ENCODE measurements at places on chromosomes 1 and 21.

GRCh38 chr1:27601321-27601770 is 2.6 kb downstream of the AHDC1 start:
- DNase-seq = no peak

GRCh38 chr1:223199094-223199647 is 56.1 kb upstream of the TLR5 start:
- no peak for DNase-seq

GRCh38 chr1:87132284-87132870 is 196.3 kb upstream of the LMO4 start:
- no peak for DNase-seq

- no peak for DNase-seq
Observed at GRCh38 chr1:202205523-202206190, 12.1 kb downstream of the LGR6 start.

GRCh38 chr1:227947676-227948492 is at the start of gene WNT9A:
Gene WNT9A, minus strand, starts transcription at chr1:227947932. Its CDS starts 45 bp downstream, at chr1:227947887.
- DNase-seq = no peak

DNA sequence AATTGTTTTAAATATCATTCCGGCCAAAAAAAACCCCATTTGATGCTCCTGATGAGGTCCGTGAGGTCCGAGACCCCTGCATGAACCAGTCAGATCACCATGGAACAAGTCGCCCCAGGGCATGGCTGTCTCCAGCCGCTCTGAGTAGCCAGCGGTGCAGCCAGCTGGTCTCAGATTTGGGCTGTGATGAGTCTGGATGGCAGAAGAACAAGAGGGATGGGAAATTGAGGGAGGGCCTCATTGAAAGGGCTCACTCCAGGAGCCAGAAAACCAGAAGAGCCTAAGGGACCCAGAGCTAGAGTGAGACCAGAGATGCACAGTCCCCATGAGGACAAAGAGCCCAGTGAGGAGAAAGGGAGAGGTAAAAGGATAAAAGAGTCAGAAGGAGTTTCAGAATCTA is 174.0 kb downstream of the TOMM20 start:
- DNase-seq = no peak

GRCh38 chr1:8905582-8906191 is 27.2 kb upstream of the ENO1 start:
- no peak for DNase-seq

- no peak for DNase-seq
Observed at GRCh38 chr1:216015116-216015515, 408.1 kb downstream of the USH2A start.

DNA sequence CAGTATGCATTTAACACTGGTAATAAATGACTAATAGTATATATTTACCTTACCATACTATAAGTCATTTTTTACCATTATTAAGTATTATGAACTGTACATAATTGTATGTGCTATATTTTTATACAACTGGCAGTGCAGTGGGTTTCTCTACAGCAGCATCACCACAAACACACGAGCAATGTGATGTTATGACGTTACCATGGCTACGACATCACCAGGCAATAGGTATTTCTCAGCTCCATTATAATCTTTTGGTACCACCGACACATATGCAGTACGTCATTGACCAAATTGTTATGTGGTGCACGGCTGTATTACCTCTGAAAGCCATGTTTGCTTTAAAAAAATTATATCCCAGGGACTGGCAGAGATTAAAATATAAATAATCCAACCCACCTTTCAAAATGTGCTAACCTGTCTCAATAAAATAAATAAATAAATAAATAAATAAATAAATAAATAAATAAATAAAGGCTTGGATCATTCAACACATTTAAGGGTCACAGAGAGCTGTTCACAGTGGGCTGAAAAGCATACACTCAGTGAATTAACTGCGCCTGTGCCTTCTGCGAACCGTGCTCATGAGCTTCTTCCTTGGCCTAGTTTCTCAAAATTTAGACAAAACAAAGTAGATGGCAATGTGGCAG is 121.4 kb upstream of the SLC35F3 start:
- no peak for DNase-seq

DNA sequence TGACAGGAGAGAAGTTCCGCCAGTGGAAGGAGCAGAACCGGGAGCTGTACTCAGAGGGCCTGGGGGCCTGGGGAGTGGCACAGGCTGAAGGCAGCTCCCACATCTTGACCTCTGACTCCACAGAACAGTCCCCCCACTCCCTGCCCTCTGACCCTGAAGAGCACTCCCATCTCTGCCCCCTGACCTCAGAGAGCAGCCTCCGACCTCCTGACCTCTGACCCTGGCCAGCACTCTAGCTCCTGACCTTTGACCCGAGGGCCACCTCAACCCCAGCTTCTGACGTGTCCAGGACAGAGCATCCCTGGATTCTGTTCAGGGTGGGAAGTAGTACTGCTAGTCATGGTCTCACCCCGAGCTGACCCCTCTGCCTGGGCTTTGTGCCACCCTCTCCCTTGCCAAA is 1.1 kb upstream of the CATSPER4 start:
- no peak for DNase-seq

DNA sequence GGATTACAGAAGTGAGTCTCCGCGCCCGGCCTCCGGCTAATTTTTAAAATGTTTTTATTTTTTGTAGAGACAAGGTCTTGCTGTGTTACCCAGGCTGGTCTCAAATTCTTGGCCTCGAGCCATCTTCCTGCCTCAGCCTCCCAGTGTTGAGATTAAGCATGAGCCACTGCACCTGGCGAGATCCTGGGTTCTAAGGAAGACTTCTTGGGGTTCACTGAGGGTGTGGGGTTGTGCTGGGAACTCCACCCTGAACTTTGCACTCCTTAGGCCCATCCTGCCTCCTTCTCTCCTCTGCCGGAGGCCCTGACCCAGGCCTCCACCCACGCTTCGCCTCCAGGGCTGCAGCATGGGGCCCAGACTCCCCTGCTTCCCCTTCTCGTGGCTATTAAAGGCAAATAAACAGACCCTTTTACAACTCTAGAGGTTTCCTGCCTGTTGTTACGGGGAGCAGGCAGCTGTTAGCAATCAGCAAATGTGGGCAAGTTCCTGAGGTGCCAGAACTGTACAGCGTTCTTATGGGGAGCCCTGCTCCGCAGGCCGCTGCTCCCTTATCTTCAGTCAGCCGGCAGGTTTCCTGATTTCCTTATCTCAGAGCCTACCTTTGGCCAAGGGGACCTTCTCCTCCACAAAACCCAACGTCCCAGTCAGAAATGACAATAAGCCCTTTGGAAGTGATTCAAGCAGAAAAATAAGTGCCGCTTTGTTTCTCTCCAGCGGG is 41.0 kb upstream of the LIN9 start:
- no peak for DNase-seq

GRCh38 chr1:43366601-43367025 is 1.2 kb downstream of the ELOVL1 start:
- DNase-seq = no peak

DNA sequence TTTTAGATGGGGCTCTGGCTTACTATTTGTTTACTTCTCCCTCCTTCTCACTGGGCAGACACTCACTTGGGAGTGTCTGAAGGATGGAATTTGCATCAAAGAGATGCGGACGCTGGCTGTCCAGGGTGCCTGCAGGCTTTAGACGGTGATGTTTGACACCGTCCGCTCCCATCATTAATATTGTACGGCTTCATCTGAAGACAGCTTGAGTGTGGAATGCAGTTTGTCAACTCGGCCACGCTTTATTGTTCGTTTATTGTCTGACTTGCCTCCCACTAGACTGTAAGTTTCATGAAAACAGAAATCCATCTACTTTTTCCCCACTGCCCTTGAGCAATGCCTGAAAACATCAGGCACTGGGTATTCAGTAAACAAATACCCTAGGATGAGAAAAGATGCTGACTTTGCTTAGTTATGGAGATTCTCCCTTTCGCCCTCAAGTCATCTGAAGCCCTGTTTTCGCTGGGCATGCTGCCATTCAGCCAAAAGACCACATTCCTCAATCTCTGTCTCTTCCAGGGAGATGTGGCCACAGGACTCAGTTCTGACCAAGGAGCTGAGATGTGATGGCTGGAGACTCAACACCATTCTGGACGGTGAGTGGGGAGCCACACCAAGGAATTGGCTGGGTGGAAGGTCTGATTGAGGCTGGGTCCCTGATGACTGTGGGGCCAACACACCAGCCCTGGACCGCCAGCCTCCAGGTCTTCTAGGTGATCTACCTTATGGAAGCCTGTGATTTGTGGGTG is 87.6 kb downstream of the BCAR3 start:
- no peak for DNase-seq

DNA sequence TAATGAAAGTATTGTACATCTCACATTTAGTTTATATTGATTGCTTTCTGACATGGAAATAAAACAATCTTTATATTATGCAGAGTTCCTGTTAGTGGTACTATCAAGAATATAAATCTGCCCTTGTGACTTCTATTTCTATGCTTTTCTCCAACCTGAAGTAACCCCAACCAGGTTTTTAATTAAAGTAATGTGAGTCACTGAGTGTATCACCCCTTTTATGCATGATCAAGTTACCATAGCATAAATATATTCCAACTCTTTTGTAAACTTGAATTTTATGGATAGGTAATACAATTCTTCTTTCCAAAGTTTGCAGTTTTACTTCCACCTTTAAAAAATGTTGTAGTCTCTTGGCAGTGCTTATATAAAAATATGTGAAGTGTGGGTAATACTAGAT is 532.3 kb downstream of the USP25 start:
- no peak for DNase-seq

DNA sequence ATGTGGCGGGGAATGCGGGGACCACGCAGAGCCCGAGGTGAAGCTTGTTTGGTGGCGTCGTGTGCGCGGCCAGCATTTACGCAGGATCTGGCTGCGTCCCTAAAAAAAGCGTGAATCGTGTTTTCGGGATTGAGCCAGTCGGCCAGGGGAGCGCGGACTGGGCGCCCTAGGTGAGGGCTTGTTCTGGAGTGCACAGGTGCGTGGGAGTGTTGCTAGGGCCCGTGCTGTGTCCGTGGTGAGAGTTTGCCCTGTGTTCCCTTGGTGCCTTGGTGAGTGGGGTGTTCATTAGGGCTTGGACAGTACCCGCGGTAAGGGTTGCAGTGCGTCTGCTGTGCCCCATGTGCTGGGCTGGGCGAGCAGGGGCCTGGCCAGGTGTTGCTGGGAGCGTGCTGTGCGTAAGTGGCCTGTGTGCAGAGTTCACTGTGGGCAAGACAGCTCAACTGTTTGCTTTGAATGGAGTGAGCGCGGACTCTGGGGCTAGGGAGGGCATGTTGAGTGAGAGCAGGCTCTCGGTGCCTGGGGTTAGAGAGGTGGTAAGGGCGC is 673 bp downstream of the CD46 start:
- no peak for DNase-seq

GRCh38 chr21:28725396-28725795 is 267.3 kb downstream of the LTN1 start:
- DNase-seq = no peak

- DNase-seq = no peak
Observed at GRCh38 chr1:206578068-206578977, 33.9 kb downstream of the EIF2D start.

DNA sequence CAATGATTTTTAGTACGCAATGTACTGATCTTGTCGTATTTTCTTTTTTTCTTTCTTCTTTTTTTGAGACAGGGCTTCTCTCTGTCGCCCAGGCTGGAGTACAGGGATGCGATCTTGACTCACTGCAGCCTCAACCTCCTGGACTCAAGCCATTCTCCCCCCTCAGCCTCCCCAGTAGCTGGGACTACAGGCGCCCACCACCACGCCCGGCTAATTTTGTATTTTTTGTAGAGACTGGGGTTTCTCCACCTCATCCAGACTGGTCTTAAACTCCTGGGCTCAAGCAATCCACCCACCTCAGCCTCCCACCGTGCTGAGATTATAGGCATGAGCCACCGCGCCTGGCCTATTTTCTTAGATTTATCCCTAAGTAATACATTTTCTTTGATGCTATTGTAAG is 43.9 kb upstream of the COL6A2 start:
- DNase-seq = no peak

GRCh38 chr1:20194757-20195461 is 8.6 kb upstream of the PLA2G2C start:
- peak; percentile 69 for DNase-seq

DNA sequence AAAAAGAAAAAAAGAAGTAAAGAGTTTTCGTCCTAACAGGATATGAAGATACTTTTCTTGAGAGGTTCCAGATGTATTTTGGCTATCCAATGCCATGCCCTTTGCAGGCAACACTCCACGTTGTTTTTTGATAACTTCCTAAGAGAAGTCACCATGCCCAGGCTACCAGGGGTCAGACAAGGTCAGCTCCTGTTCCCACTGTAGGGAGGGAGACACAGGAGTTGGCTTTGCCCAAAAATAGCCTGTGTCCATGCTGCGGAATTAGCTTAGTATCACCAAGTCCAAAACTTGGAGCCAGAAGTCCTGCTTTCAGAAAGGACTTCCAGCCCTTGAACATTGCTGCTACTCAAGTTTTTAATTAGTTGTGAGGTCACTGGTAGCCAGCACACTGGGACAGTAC is 62.1 kb upstream of the NRIP1 start:
- DNase-seq = no peak

DNA sequence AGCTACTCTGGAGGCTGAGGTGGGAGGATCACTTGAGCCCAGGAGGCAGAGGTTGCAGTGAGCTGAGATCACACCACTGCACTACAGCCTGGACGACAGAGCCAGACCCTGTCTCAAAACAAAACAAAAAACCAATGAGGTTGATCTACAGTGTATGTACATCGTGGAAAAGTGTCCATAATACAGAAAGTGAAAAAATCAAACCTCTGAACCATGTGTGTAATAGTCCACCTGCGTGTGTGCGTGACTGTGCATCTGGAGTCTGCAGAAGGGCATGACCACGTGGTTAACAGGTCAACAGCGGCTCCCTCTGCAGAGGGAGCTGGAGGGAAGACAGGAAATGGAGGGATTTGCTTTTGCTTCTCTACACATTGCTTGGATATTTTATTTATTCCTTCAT is 32.4 kb upstream of the ENO1 start:
- DNase-seq = no peak

DNA sequence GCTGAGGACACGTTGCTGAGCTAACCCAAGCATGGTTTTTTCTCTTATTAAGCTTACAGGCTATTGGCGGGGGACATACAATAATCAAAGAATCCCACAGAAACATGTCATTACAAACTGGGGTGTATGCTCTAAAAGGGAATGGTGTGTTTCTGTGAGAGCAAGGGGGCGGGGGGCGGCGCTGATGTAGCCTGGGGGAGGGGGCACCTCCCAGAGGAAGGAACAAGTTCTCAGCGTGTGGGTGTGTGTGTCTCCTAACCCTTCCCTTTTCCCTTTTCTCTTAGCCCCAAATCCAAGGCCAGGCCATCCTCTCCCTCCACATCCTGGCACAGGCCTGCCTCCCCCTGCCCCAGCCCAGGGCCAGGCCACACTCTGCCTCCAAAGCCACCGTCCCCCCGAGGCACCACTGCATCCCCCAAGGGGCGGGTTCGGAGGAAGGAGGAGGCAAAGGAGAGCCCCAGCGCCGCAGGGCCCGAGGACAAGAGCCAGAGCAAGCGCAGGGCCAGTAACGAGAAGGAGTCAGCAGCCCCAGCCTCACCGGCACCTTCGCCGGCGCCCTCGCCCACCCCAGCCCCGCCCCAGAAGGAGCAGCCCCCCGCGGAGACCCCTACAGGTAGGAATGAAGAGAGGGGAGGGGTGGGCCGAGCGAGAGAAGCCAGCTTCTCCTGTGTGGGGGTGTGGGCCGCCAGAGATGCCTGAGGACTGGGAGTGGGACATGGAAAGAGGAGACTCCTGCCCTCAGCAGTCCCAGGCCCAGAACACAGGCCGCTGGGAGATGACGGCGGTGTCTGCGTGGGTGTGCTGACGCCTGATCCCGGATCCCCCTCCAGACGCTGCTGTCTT is 21.9 kb downstream of the MAP7D1 start:
- DNase-seq = no peak

Measured in activated T-cell treated with anti-CD3 and anti-CD28 coated beads for 1 hour (primary cell).